ENCODE measurements at places on chromosomes 1 and 21. TPM values are rescaled to one million over a fixed set of nuclear protein-coding genes. Genes with fewer than 3 reads are reported as not detected.

TCEA3 gene
- total RNA-seq, result 3.3 TPM

RPE65 gene
- 0.91 TPM for total RNA-seq

RXFP4 gene
- total RNA-seq, result not detected

GJA5 gene
- 0.36 TPM for total RNA-seq

LCE2B gene
- not detected for total RNA-seq

COL9A2 gene
- 2.1 TPM for total RNA-seq

ANGPTL7 gene
- 0.70 TPM for total RNA-seq

ATXN7L2 gene
- 6.2 TPM for total RNA-seq

USP1 gene
- total RNA-seq, result 11.4 TPM

PYCR2 gene
- total RNA-seq, result 38.1 TPM

RGS16 gene
- total RNA-seq, result 4.3 TPM

CYP4Z1 gene
- total RNA-seq, result not detected

NES gene
- total RNA-seq, result 280 TPM

TNNT2 gene
- total RNA-seq, result 6.1 TPM

PODN gene
- 1.9 TPM for total RNA-seq

AADACL4 gene
- not detected for total RNA-seq

CLIC6 gene
- total RNA-seq, result 0.30 TPM

TMEM269 gene
- 0.07 TPM for total RNA-seq

MYOC gene
- not detected for total RNA-seq

S100A7A gene
- not detected for total RNA-seq

FAM151A gene
- total RNA-seq, result not detected

LMX1A gene
- not detected for total RNA-seq

FAM72C gene
- 0.61 TPM for total RNA-seq

LHX8 gene
- 0.52 TPM for total RNA-seq

BRWD1 gene
- 28.1 TPM for total RNA-seq

MPZL1 gene
- 229 TPM for total RNA-seq

TSTD1 gene
- 9.5 TPM for total RNA-seq

PLPP3 gene
- 1.2 TPM for total RNA-seq

NFYC gene
- total RNA-seq, result 51.1 TPM

SH3D21 gene
- 16.3 TPM for total RNA-seq

DMRTB1 gene
- total RNA-seq, result not detected

Measured in astrocyte (in vitro differentiated cells and primary cell).